ENCODE measurements at places on chromosomes 11 and 22.

- no peak for DNase-seq
- no peaks in the 10 kb centered on the region for H3K27me3 ChIP-seq
- H3K4me3 ChIP-seq = no peak overlapping the region
These were observed 111.2 kb upstream of the PARVA start for GRCh38 chr11:12266132-12266531.

DNA sequence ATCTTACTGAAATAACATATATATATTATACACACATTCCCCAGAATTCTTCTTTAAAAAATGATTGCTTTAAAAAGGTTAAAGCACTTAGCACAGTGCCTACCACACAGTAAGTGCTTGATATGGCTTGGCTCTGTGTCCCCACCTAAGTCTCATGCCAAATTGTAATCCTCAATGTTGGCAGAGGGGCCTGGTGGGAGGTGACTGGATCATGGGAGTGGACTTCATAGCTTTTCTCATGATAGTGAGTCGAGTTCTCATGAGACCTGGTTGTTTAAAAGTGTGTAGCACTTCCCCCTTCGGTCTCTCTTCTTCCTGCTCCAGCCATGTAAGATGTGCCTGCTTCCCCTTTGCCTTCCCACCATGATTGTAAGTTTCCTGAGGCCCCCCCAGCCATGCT is 6.2 kb downstream of the CRYAB start:
- no peaks in the 10 kb centered on the region for H3K4me1 ChIP-seq
- no peaks in the 10 kb centered on the region for H3K36me3 ChIP-seq
- H3K27ac ChIP-seq = no peak overlapping the region
- DNase-seq = no peak

- H3K4me1 ChIP-seq = peaks cover 9% of the 10 kb centered on the region
- no peak overlapping the region for H3K27ac ChIP-seq
- DNase-seq = no peak
- H3K27me3 ChIP-seq = no peaks in the 10 kb centered on the region
These were observed 57.0 kb upstream of the CD5 start for GRCh38 chr11:61045271-61045670.

- peaks cover 59% of the 10 kb centered on the region for H3K36me3 ChIP-seq
- no peaks in the 10 kb centered on the region for H3K27me3 ChIP-seq
- H3K27ac ChIP-seq = no peak overlapping the region
These were observed 8.1 kb downstream of the RIC8A start for GRCh38 chr11:215581-216037.

- no peaks in the 10 kb centered on the region for H3K4me1 ChIP-seq
- H3K27me3 ChIP-seq = no peaks in the 10 kb centered on the region
- no peak overlapping the region for H3K4me3 ChIP-seq
- no peak for DNase-seq
- H3K27ac ChIP-seq = no peak overlapping the region
These were observed 17.0 kb downstream of the YDJC start for GRCh38 chr22:21612858-21613257.

DNA sequence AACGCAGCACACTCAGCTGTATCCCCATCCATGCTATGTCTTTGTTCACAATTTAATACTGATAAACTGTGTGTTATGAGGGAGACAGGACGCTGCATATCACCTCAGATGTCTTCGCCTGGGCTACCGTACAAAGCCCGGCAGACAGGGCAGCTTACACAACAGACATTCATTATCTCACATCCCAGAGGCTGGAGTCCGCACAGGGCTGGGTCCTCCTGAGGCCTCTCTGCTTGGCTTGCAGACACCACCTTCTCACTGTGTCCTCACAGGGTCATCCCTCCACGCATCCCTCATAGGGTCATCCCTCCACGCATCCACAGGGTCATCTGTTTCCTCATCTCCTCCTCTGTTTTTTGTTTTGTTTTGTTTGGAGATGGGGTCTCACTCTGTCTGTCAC is 61.2 kb downstream of the SHANK2 start:
- H3K4me3 ChIP-seq = no peak overlapping the region
- no peaks in the 10 kb centered on the region for H3K4me1 ChIP-seq
- no peaks in the 10 kb centered on the region for H3K27me3 ChIP-seq
- peak; percentile 15 for DNase-seq
- H3K36me3 ChIP-seq = no peaks in the 10 kb centered on the region
- no peak overlapping the region for H3K27ac ChIP-seq

All from RWPE2 (cell line).